ENCODE measurements at places on chromosomes 5 and 9.

- no peak for DNase-seq
Measured at GRCh38 chr9:994005-994404, 17.6 kb downstream of the DMRT3 start.

DNA sequence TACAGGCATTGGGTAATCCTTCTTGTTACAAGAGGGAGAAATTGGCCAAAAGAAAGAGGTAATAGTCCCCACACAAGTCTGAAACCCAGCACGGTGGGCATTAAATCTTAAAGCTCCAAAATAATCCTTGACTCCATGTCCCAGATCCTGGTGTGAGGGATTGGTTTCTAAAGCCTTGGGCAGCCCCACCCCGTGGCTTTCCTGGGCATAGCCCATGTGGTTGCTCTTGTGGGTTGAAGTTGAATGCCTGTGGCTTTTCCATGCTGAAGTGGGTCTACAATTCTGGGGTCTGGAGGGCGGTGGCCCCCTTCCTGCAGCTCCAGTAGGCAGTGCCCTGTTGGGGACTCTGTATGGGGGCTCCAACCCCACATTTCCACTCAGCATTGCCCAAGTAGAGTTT, 91.8 kb upstream of the LARP1 start:
- DNase-seq = no peak

DNA sequence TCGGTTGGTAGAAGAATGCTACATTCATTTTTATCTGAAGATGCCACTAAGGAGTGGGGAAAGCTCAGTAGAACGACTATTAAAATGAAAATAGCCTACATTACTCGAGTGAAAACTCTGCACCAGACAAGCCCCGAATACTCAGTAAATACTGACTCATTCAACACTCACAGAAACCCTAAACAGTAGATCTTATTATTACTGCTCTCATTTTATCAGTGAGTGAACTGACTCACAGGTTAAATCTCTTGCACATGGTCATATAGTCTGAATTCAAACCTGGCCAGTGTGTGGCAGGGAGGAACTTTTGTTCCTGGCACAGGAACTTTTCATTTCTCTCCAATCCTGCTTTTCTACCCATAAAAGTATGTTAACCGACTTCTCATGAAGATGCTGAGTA, 9.6 kb upstream of the PAPPA start:
- no peak for DNase-seq

DNA sequence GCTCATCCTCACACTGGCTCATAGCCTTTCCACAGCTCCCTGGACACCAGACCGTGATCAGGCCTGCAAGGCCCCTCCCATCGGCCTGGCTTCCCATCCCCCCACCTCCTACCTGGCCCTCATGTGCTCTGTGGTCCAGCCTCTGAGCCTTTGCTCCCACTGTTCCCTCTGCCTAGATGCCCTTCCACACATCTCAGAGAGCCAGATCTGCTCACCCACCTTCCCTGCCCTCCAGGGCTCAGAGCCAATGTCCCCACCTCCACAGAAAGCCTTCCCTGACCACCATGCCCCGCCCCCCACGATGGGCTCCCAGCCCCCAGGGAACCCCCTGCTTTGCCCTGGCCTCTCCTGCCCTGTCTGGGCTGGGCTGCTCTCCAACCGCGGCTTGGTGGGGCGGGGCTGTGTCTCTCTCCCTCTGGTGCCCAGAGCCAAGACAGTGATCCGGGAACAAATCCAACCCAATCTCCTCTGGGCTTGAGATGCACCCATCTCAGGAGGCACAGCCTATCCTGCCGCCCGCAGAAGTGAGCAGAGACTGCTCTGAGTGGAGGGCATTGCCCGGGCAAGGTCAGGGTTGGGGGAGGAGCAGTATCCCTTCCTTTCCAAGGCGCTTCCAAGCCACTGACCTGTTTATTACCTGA, 1.6 kb downstream of the NINJ1 start:
- DNase-seq = no peak

DNA sequence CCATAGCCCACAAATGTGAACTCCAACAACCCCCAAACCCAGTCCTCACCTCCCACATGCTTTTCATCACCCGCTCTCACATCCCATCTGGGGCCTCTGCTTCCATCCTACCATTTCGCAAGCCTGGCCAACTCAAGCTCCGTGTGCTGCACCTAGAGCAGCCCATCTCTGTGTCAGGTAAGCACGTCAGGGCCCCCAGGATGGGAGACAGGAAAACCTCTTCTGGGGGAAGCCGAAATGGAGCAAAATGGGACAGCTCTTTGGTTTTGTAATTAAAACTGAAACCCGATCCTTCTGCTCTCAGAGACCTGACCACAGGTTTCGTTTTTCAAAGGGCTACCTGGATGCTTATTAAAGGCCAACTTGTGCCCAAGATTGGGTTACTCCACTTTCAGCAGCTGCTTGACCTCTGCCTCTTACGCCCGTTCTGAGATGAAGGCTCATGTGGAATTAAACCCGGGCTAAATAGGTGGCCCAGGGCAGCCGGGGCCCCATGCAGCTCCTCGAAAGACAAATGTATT, 287.7 kb downstream of the SLIT3 start:
- no peak for DNase-seq

- no peak for DNase-seq
Measured at GRCh38 chr5:73918791-73919221, 292.8 kb downstream of the ARHGEF28 start.

- DNase-seq = no peak
Measured at GRCh38 chr9:129344641-129345495, 166.8 kb upstream of the IER5L start.

DNA sequence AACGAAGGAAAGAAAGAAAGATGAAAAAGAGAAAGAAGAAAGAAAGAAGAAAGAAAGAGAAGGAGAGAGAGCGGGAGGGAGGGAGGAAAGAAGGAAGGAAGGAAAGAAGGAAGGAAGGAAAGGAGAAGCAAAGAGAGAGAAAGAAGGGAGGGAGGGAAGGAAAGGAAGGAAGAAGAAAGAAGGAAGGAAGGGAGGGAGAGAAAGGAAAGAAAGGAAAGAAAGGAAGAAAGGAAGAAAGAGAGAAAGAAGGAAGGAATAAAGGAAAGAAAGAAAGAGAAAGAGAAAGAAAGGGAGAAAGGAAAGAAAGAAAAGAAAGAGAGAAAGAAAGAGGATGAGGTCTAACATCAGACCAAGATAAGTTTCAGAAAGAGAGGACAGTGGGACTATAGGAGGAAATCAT, 9.0 kb upstream of the ANKRD34B start:
- no peak for DNase-seq

- no peak for DNase-seq
Measured at GRCh38 chr5:166992874-166993722, 1298.3 kb upstream of the WWC1 start.

Measured in right forelimb (tissue), 1 donor.